ENCODE measurements at places on chromosomes 1 and 21. TPM values are rescaled to one million over a fixed set of nuclear protein-coding genes. Genes with fewer than 3 reads are reported as not detected.

DNA sequence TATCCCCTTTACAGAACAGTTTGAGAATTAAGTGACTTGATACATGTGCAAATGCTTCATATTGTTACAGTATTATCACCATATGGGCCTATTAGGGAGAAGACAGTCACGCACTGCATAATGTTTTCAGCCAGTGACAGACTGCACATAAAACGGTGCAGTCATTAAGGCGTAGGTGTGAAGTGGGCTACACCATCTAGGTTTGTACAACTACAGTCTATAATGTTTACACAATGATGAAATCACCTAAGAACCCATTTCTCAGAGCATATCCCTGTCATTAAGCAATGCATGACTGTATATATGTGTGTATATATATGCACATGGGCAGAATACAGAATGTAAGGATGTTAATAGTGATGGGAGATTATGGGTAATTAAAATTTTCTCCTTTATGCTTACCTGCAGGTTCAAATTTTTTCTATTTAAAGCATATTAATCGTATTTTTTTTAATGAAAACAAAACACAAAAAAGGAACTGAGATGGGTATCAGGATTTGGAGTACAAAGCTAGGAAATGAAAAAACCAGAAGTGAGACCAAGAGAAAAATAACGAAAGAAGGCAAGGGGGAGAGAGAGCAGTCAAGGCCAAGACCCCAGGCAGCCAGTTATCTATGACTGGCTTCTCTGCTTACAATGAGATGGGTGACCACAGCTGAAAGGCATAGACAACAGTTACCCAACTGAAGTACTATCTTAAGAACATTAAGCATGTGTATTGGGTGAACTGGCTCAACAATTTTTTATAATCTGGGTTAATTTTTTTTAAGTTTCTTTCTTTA is 122.9 kb upstream of the DAB1 start:
- DNase-seq: no peak

- peak; percentile 64 for DNase-seq
Observed at GRCh38 chr1:104932949-104933679, 1183.4 kb downstream of the AMY1C start.

GRCh38 chr1:86138746-86139145 is 17.8 kb downstream of the COL24A1 start:
- DNase-seq: no peak

- DNase-seq: no peak
Observed at GRCh38 chr1:221016751-221017150, 137.5 kb downstream of the HLX start.

Gene SPAG17
- total RNA-seq: not detected

Gene GPR25
- not detected for total RNA-seq

DNA sequence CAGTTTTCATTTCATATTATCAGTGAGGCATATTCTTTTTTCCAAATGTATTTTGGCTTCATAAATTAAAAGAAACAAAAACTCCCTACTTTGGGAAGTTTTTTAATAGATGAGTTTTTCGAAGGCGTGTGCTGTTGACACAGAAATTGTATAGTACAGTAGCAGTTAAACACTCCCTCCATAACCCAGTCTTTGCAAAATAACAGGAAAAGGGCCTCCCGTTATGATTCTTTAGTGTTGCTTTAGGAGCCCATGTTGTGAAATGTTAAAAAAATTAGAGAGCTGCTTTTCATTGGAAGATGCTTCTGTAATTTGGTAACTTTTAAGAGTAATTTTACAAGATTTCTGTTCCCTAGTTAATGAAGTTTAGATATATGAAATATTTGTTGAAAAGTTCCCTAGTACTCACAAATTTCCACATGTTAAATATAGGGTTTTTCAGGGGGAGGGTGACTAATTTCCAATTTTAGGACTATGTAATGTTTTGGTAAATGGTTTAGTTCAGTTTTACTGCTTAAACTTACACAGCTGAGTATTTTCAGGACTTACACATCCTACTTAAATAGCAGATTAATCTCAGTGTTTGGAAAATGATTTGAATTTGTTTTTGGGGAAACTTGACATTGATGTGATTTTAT is 2.0 kb downstream of the CAMSAP2 start:
- peak; percentile 14 for DNase-seq

Gene CXADR
- total RNA-seq: 6.6 TPM

Gene HSD3B1
- not detected for total RNA-seq

DNA sequence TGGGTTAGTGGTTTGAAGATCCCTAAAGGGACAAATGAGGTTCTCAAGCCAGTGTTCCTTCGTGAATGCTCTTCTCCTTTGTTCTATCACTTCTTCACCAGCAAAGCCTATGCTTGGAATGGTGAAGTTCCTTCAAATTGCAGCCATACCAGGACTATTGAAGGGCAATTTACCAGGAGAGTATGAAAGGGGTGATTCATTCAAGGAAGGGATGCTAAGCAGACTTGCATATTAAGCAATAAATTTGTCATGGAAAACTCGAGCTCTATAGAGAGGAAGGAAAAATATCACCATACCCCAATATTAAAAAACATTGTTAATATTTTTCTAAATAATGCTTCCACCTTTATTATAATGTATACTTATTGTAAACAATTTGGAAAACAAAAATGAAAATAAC is 9.3 kb upstream of the TSNAX start:
- no peak for DNase-seq

DNA sequence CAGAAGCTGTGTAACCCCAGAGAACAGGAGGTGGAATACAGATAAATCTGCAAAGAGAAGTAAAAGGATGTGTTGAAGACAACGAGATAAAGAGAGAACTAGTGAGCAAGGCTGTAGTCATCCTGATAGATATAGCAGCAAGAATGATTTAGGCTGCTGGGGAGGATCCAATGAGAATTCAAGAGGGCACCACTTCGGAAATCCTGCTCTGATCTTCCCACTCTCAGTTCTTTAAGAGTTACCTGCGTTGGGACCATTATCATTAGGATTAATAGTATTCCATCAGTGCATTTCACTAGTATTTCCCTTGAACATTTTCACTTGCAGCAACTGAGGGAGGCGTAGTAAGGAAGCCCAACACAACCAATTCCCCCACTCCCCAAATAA is at the start of gene BRINP3:
BRINP3 (minus strand) TSS at position 103 of the 387 bp plus-strand sequence.
- DNase-seq: no peak

DNA sequence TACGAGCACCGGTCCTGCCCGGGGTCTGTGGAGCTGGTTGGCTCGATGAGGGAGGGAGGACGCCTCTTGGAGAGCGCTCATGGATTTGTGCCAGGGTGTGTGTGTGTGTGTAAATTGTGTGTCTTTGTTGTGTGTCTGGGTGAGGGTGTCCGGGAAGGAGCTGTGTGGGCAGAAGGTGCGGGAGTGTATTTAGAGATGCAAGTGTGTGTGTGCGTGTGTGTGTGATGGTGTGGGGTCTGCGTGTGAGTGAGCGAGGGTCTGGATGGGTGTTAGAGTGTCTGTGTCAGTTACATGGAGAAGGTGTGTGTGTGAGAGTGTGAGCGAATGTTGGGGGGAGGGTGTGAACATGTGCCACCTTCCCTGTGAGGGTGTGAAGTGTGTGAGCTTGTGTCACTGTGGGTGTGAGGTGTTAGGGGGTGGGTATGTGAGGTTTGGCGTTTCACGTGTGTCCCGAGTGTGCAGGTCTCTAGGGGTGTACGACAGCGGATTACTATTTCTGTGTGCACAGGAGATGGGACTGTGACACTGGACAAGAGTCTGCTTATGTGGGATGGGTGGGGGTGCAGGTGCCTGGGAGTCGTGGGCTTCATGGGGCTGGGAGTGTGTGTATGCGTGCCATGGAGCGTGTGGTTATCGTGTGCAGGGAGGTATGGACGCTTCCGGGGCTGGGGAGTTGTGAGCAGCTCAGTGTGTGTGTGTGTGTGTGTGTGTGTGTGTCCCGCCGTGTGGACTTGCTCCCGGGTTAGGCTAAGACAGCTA is 880 bp downstream of the IGSF21 start:
- no peak for DNase-seq

GRCh38 chr1:96183485-96183884 is 538.1 kb upstream of the PTBP2 start:
- no peak for DNase-seq

Gene NR1I3
- total RNA-seq: not detected

DNA sequence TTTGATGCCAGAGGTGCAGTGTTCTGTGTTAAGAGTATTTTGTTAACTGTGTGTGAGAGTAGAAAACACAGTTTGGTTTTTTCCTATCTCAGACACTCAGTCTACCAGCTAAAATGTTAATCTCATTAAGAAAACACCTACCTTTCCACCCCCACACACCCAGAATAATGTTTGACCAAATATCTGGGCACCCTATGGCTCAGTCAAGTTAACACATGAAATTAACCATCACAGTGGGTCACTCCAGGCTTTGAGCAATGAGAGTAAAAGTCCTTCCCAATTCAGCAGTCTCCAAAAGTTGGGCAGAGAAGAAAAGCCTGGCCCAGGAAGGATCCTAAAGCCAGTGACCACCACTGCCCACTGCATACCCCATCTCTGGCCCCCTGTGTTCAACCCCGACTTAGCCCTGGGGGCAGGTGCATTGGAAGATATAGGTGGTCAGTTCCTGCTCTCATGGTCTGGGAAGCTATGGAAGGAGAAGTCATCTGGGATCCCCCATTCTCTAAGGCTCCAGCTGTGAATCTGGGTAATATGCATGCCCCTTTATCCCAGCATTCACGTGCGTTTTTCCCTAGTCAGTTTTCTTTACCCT is 50.2 kb upstream of the CSF3R start:
- DNase-seq: no peak

Gene GJC2
- total RNA-seq: 0.53 TPM

GRCh38 chr1:53350853-53351767 is 23.2 kb upstream of the LRP8 start:
- no peak for DNase-seq

- no peak for DNase-seq
Observed at GRCh38 chr1:15540186-15540585, 13.5 kb downstream of the DNAJC16 start.

- DNase-seq: no peak
Observed at GRCh38 chr1:10591010-10591409, 116.3 kb downstream of the PEX14 start.

Gene CFHR3
- not detected for total RNA-seq

Gene DTL
- 61.4 TPM for total RNA-seq

Data from OCI-LY7 (cell line).